ENCODE measurements at places on chromosomes 5 and 9. TPM values are rescaled to one million over a fixed set of nuclear protein-coding genes. Genes with fewer than 3 reads are reported as not detected.
A peak's percentile ranks its signal among the peaks of the same experiment; 100 is the strongest.

TMEM252 gene
- polyA plus RNA-seq: 8.1 TPM

SPRY4 gene
- 33.6 TPM for polyA plus RNA-seq

PTGES gene
- 5.0 TPM for polyA plus RNA-seq

CARD6 gene
- polyA plus RNA-seq: 2.8 TPM

ARSI gene
- 2.8 TPM for polyA plus RNA-seq

ARID3C gene
- polyA plus RNA-seq: not detected

- DNase-seq: no peak
These were observed 274.4 kb downstream of the HINT1 start for GRCh38 chr5:130890610-130891009.

- no peak for DNase-seq
These were observed 10.3 kb upstream of the DOCK2 start for GRCh38 chr5:169626779-169627178.

- no peak for DNase-seq
These were observed 41.9 kb upstream of the ZNF354A start for GRCh38 chr5:178772351-178772750.

GRCh38 chr5:124519396-124519795 is 227.0 kb downstream of the ZNF608 start:
- DNase-seq: no peak

- DNase-seq: no peak
These were observed 37.2 kb downstream of the NCS1 start for GRCh38 chr9:130209422-130209821.

DNA sequence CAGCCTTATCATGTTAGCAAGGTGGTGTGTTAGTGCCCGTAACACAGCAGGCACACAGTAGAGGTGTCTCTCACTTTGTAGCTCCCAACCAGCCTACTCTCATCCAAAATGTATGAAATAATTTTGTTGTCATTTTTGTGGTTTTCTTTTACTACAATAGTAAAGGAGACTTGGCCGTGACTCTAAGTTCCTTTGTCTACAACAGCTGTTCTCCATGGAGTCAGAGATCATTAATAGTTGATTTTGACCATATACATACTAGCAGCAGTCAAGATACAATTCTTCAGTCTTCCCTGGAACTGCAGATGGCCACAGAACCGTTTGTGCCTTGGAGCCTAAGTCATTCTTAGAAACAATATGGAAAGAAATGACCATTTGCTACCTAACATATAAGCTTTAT is 567.1 kb downstream of the TLR4 start:
- DNase-seq: no peak

GRCh38 chr5:89011778-89012711 is 129.1 kb upstream of the MEF2C start:
- DNase-seq: no peak

DNA sequence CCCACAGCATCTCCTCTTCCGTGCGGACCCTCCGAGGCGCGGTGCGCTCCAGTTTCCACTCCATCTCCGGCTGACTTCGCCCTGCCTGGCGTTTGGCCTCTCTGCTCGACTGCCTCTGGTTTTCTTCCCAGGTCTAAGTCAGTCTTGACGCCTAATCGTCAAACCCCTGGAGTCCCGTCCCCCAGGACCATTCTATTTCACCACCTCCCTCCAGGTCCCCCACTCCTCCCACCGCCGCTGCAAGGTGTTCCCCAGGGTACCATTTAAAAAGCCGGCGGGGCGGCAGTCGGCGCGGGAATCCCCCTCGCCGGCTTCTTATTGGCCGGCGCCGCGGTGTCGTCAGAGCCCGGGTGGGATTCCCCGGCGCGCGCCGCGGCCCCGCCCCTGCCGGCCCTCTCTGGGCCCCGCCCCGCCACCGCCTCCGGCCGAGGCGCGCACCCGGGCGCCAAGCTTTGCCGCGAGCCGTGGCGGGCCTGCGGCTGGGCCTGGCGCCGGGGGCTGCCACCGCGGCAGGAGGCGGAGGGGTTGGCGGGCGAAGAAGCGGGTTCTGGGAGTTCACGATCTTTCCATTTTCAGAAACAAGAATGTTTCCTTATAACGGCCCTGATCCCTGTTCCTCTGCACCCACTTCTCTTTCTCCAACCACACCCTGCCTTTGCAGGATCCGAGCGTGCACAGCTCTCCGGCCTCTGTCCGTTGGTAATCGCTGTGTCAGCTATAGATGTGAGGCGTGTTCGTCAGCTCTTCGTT is at the start of gene CDC20B:
TSS of gene CDC20B (minus strand) at position 241 of the 750 bp plus-strand sequence. CDS start at position 64, 177 bp downstream.
- DNase-seq: peak; percentile 70

DNA sequence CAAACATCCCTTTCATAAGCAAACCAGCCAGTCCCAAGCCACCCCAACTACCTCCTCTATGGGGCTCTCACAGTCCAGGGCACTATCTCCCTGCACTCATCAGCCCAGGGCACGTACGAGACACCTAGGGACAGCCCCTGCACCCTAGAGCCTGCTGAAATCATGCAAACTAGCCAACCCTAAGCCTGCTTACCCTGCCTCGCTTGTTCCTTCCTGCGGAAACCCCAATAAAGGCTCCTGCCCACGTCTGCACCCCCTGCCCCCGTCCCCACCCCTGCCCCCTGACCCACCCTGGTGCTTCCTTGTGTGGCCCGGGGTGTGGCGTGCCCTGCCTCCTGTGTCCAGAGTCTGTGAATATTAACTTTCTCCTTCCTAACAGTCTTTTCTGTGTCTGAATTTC is 135.9 kb downstream of the GADD45G start:
- no peak for DNase-seq

GRCh38 chr5:77709993-77710685 is 66.0 kb downstream of the TBCA start:
- no peak for DNase-seq

DNA sequence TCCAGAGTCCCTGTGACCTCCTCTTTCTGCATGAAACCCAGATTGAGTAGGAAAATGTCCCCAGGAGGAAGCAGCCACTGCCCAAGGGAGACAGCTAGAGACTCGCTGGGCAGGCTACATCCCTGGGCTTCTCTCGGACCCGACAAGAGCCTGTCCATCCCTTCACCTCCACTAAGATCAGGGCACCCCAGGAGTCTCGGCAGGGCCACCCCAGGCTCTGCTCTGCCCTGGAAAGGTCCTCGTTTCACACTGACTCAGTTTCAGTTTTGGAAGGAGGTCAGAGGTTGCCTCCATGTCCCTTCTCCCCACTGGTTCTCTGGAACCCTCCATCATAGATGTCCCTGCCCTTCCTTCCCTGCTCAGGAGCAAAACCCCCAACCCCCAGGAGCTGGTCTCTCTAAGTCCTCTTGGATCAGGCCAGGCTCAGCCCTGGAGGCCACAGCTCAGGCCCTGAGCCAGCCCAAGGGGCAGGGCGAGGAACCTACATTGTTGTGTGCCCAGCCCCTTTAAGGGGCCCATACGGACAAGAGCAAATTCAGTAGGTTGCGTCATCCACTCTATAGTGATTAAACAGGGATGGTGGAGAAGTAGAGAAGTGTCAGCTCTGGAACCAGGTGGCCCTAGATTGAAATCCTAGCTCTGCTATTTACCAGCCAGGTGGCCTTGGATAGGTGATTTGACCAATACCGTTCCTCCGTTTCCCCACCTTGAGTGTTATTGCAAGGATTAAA is 37.4 kb downstream of the C9orf50 start:
- DNase-seq: no peak

Data from renal cortex interstitium (tissue), 15 donors.